ENCODE measurements at places on chromosomes 16 and 17.

DNA sequence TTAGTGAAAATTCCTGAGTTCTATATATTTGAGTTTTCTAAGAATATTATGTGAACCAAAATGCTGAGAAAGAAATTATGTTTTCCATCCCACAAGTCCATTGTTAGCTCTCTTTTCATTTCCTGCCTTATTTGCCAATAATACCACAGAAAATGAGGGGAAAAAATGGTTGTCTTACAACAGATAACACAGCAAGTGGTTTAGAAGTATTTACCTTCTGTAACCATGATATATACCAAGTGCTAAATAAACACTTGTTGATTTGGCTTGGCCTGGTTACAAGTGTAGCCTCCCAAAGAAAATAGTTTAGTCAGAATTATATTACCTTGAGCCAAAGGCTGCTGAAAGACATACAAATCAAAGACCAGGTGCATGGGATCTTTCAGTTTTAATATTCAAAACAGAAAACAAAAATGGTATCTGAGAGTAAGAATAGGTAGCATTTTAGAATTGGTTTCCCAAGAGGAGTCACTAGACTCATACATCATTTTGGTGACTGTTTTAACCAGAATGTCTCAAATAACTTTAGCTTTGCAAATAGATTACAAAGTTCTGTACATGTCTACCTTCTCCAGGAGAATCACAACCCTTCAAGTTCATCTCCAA is 439.8 kb upstream of the DYNLRB2 start:
- DNase-seq, result no peak

DNA sequence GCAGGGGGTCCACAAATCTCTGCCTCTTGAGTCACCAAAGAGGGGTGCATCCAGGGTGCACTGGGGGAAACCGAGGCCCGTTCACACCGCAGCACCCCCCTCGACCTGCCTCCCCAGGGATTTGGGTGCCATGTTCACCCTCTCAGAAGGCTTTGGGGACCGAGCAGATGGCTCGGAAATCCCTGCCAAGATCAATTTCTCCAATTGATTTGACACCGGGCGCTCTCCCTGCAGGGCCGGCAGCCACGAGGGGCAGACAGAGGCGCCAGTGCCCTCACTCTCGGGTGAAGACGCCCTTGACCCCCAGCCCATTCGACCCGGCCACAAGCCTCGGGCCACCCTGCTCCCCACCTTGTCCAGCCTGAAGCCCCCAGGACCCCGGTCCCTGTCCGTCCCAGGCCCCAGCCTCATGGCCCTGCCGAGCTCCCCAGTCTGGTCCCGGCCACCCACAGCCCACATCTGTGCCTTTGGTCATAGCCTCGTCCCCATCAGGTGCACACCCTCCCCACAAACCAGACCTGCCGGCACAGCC is 9.3 kb downstream of the SSTR5 start:
- no peak for DNase-seq

GRCh38 chr16:11211977-11212797 is 43.8 kb downstream of the SOCS1 start:
- no peak for DNase-seq

DNA sequence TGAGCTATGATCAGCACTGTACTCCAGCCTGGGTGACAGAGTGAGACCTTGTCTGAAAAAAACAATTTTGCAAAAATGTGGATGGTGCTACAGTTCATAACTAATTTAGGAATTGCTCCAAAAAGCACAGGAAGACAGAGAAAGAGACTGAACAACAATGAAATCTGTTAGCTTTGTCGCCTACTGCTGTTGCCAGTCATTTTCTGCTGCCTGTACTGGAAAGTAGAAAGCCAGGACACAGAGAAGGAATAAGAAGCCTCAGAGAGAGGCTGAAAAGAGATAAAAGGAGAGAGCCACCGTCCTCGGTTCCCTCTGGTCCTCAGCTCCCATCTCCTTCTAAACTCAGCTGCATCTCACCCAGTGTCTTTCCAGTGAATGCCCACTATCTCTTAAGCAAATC is 8.6 kb upstream of the TMC7 start:
- DNase-seq, result no peak

- no peak for DNase-seq
Measured at GRCh38 chr16:49886554-49887094, 30.7 kb upstream of the ZNF423 start.

DNA sequence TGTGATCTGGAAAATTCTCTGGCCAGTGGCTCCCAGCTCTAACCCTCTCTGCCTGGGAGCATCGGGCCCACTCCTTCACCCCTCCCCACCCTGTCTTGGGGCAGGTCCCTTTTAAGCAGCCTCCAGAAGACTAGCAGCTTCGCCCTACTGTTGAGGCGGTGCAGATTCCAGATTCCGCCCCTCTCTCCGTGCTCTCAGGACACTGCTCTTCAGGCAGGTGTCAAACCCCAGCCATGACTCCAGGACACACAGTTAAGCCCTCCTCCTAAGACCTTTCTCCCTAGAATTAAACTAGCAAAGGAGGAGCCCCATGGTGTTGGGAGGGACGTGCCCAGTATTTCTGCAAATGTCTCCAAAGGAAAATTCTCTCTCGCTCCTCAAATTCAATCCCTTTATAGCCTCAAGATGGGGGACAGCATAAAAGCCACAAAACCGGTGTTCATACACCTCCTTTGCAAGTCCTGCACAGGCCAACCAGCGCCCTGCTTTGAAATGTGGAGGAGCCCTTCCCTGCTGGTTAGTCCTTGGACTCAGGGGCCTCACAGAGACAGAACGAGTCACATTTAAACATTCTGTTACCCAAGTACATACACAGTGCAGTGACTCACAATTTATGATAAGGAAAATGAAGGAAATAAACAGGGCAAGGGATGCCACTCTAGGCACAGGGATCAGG is 7.2 kb downstream of the LPO start:
- DNase-seq, result no peak

- no peak for DNase-seq
Measured at GRCh38 chr16:55526441-55526840, 17.6 kb downstream of the LPCAT2 start.

Measured in suppressor macrophage (primary cell).